Activated T-cell treated with anti-CD3 and anti-CD28 coated beads, Interleukin-2, amount 50 U/mL, for 1 hour (primary cell): ENCODE measurements at places on chromosomes 11 and 22.

GRCh38 chr11:59267736-59268475, 55.2 kb upstream of the MPEG1 start:
- no peak for DNase-seq

GRCh38 chr22:22031183-22031945, 48.8 kb upstream of the TOP3B start:
- no peak for DNase-seq

DNA sequence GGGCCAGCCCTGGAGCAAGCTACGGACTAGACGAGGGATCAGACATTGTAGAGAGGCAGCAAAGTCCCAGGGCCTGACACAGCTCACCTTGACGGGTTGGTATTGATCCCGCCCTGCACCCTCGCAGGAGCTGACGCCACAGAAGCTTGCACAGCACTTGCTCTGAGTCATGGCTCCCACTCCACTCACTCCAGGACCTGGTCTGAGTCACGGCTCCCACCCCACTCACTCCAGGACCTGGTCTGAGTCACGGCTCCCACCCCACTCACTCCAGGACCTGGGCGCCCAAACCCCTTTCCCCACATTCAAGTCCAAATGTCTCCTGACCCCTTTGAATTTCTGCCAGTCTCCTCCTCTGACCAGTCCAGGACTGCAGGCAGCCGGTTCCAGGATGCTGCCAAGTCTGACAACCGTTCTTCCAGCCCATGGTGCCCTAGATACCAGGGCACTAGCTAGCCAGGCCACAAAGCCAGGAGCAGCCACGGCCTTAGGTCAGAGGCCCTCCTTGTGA, 6.0 kb upstream of the PNPLA5 start:
- DNase-seq: no peak

GRCh38 chr22:40509401-40510134, 127.0 kb downstream of the MRTFA start:
- no peak for DNase-seq

GRCh38 chr11:34235189-34235588, 122.6 kb downstream of the ABTB2 start:
- no peak for DNase-seq

DNA sequence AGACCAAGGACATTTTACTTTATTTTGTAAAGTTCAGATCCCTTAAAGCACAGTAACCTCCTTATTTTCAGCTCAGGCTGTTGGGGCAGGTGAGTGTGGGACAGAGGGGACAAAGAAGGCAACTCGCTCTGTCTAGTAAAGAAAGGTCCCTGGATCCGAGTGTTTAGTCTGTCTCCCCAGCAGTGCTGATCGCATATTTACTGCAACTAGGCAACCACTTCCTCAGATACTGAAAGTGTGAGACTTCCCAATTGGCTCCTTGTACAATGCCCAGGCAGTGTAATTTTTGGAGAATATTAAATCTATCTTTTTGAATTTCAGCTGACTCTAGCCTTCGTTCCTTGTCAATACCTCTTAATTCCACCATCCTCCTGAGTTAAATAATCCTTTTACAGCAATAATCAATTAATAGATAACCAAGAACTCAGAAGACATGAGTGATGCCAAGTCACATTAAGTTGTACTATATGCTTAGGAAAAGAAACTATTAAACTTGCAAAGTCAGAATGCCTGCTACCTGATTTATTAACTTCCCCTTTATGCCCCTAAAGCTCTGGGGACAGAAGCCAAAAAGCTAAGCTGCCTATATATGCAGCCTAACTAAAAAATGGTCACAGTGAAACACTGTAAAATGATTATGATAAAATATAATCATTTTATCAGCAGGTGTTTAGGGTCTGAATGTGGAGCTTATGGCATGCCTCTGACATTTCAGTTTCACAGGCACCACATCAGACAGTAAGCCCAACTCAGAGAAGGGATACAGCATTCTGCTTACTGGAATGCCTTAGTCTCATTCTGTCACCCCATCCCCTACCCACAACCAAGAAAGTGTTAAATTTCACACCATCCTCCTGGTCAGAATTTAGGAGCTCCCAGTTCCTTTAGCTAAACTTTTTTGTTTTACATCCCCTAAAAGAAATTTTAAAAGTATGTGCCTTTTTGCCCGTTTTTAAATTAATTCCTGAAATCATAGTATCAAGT, 138.7 kb downstream of the TRIM44 start:
- DNase-seq: no peak

DNA sequence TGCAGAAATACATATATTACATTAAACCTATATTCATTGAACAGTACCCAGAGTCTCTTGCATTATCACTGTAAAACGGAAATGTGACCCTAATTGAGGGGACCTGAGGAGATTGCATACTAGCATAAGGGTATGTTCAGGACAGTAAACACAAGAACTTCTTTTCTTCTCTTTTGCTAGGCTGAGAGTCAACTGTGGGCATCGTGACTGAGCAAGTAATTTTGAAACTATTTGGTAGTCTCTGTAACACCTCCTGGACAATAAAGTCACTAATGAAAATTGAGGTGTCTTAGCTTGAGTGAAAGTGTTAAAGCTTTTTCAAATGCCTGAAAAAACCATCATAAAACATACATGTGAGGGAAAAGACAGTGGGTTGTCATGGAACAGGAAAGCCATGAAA, 90.9 kb downstream of the PDHX start:
- DNase-seq: no peak

- no peak for DNase-seq
These were observed 29.9 kb downstream of the RPL3 start for GRCh38 chr22:39289533-39289932.
